Neural crest cell (in vitro differentiated cells): ENCODE measurements at places on chromosomes 7 and 10. TPM values are rescaled to one million over a fixed set of nuclear protein-coding genes. Genes with fewer than 3 reads are reported as not detected.

LRRC17 gene
- total RNA-seq: 34.9 and 35.8 TPM in 2 replicates

SLC25A13 gene
- 68.3 and 72.3 TPM in 2 replicates for total RNA-seq

PDE1C gene
- 0.26 and 1.1 TPM in 2 replicates for total RNA-seq

SPDYE3 gene
- total RNA-seq: not detected in 2 replicates

VIPR2 gene
- 0.09 and 0.16 TPM in 2 replicates for total RNA-seq

TMEM139 gene
- total RNA-seq: 0.61 and 0.91 TPM in 2 replicates

TMEM236 gene
- 0.05 TPM in 1 of 2 replicates, not detected in the other for total RNA-seq

HECW1 gene
- 2.8 and 3.6 TPM in 2 replicates for total RNA-seq

CRYGN gene
- 0.16 and 0.32 TPM in 2 replicates for total RNA-seq

KCNMA1 gene
- total RNA-seq: 0.93 and 1.7 TPM in 2 replicates

DNA sequence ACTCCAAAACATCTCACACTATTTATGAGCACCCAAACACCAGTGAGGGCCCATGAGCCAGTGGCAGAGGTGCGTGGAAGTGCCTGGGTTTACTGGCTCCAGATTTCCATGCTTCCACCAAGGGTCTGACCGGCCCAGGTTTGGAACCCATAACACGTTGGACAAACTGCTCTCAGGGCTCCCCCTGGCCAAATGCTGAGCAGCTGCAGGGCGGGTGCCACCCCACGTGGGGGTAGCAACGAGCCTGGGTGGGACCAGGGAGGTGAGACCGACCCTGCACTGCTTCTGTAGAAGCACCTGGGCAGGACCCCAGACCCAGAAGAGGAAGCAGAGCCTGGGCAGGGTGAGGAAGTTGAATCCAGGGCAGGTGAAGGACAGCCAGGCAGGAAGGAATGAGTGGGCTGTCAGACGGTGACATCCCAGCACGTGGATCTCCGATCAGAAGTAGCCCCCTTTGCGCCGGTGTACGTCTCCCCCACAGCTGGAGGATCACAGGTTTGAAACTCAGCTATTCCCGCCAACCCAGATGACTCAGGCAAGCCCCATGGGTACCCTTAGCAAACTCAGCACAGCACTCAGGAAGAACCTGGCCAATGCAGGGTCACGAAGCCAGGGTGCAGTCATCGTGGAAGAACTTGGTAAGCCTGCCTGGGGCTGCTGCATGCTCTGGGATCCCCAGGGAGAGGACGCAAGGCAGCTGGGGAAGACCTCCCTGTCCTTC, 100.4 kb upstream of the DDC start:
- DNase-seq: no peak

DNA sequence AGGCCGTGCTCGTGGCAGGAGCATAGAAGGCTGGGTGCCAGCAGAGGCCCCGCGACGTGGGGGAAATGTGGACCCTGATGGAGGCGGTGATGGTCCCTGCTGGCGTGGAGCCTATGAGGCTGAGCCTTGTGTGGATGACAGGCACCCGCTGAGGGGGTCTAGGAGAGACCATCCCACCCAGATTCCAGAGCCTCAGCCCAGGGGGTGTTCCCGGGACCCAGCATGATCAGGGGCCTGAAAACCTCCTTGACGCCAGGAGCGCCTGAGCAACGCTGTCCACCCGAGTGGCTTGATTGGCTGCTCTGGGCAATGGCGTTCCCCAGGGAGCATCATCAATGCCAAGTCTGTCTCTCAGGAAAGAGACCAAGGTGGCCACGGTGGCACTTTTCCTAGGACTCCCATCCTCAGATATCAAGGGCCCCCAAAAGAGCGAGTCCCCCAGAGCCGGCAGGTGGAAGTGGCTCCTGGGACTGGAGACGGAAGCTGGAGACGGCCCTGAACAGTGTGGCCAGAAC, 61.1 kb downstream of the PWWP2B start:
- DNase-seq: no peak

- DNase-seq: no peak
Measured at GRCh38 chr7:149599636-149600206, 102.1 kb upstream of the ZNF746 start.

- DNase-seq: no peak
Measured at GRCh38 chr10:89553064-89553734, 17.8 kb upstream of the SLC16A12 start.

DNA sequence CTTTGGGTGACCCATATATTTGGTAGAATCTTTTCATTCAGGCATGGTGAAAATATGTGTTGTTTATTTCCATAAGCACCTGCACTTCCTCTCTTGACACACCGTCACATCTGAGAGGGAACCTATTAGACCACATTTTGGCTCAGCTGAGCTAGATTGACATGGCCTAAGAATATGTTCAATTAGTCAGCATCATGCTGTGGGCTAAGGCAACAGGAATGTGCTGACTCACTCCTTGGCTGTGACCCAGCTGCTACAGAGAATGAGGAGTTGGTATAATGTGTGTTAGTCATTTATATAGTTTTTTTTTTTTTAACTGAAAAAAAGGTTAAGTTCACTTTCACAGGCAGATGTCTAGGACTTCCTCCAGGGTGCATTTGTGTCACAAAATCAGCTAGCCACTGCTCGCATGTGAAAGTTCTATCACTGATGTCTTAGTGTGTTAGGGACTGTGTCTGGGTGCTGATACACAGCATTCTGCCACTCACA, 180.6 kb downstream of the SEMA3E start:
- DNase-seq: no peak

DNA sequence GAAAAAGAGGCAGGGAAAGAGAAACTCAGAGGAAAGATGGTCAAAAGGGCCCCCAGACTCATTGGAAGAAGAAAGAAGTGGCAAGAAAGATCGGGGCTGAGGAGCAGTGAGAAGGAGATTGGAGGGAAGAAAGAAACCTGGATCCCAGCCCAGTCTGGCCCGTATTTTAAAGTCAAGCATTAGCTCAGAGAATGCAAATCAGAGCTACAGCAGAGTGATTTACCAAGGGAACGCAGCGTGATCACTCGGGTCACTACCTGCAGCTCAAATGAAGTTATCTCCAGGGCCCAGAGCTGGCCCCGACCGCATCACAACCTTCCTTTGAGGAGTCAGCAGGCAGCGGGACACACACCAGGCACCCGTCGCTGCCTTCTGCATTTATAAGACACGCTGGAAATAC, 72.8 kb downstream of the CARD11 start:
- no peak for DNase-seq

DNA sequence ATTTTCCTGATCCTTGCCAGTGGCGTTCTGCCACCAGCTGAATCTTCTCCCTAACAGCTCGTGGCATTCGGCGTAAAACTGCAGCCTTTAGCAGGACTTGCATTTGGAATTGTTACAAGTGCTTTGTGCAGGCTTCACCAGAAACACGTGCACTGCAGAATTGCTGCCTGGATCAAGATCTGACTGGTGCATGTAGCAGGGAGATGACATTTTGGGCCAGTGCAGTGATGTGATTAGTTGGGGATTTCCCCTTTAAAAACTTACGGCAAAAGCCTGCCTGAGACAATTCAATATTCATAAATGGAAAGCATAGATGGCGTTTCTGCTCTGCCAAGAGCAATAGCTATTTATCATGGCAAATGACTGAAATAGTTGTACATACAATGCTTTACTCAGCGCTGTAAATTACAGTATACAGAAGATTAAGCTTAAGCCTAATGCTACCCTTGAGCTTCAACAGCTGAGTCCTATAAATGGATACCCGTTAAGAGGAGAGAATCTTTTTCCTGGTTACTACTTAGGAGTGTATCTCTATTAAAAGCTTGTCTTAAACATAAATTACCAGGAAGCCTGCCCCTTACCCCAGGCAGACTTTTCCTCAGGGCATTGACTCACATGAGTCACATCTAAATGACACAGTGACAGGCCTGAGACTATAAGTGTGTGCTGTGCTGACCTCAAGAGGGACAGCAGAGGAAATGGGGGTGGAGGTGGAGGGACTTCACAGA, 106.3 kb downstream of the ATXN7L1 start:
- DNase-seq: no peak

GRCh38 chr7:20721086-20721810, 65.4 kb downstream of the SP8 start:
- DNase-seq: no peak

DNA sequence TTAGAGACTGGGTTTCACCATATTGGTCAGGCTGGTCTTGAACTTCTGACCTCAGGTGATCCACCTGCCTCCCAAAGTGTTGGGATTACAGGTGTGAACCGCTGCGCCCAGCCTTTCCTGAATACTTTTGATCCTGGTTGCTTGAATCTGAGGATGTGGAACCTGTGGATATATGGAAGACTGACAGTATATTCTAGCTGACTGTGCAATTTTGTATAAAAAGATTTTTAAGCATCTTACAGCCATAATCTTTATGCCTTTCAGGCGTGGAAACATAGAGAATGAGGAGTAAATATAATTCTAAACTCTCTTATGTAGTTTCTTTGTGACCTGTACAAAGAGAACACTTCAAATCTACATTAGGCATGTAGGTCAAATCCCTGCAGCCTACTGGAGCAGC, 16.2 kb downstream of the TSPAN14 start:
- DNase-seq: no peak

DNA sequence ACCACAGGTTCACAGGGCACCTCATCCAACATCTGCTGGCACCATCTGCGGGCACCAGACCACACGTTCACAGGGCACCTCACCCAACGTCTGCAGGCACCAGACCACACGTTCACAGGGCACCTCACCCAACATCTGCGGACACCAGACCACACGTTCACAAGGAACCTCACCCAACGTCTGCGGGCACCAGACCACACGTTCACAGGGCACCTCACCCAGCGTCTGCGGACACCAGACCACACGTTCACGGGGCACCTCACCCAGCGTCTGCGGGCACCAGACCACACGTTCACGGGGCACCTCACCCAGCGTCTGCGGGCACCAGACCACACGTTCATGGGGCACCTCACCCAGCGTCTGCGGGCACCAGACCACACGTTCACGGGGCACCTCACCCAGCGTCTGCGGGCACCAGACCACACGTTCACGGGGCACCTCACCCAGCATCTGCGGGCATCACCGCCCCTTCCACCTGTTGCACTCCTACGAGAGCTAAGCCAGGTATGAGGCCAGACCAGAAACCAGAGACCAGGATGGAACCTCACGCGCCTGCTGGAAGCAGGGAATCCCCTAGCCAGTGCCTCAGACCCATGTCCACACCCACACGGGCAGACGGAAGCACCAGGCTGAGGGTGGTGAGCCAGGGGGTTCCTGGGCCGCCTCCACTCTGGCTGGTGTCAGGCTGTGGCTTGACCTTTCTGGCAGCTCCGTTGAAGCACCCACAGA, 182.8 kb downstream of the MAD1L1 start:
- no peak for DNase-seq

GRCh38 chr7:115183431-115184057, 261.6 kb downstream of the MDFIC start:
- DNase-seq: no peak

DNA sequence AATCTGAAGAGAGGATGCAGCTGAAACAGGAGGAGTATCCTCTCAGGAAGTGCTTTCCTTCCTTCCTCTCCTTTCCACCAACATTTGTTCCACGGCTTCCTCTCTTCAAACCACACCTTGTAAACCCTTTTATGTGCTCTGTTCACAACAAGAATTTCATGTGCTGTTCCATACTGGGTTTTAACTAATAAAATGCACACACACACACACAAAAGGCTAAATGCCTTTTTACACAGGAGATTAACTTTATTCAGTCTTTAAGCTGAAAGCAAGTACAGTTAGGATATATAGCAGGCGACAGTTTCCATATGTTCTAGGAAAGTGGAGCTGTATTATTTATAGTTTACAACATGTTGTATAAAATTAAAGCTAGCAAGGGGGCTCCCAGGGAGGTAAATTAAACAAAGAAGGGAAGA, 106.7 kb downstream of the REEP3 start:
- no peak for DNase-seq

- DNase-seq: no peak
Measured at GRCh38 chr7:39656415-39656814, 33.0 kb downstream of the RALA start.

GRCh38 chr7:2111568-2111967, 121.2 kb downstream of the MAD1L1 start:
- no peak for DNase-seq

DNA sequence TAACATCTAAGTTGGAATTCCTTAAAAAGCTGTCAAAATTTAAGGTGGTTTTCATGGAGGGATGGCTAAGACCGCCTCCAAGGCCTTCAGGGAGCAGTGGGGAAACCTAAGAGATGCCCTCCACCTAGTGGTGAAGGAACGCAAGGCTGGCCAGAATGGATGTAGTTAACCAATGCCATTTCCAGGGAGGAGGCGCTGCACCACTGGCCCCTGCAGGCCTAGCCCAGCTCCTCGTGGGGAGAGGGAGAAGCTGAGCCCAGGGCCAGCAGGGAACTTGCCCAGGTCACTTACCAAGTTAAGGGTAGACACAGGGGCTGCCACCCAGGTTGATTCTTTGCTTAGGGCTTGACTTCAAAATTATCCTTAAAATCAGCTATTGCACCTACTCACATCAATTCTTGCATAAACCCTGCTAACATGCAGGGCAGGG, 32.0 kb downstream of the FIGNL1 start:
- peak; percentile 73 for DNase-seq

GRCh38 chr10:124906551-124907001, 35.3 kb upstream of the ZRANB1 start:
- no peak for DNase-seq

GRCh38 chr7:1675036-1675671, 5.1 kb downstream of the ELFN1 start:
- no peak for DNase-seq

- no peak for DNase-seq
Measured at GRCh38 chr7:100211342-100211780, 8.4 kb upstream of the PVRIG start.

DNA sequence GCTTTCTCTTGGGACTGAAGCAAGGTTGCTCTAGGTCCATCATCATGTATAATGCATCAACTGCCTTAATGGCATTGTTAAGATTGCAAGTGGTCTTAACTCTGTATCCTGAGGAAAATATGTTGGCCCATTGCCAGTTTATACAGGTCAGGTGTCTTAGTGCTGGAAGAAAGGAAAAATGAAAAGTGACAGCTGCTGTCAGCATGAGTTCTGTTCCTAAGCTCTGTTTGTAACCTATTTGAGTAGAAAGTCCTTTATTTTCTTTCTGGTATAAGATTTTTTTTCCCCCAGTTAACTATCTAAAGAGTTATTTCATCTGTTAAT, 127.2 kb downstream of the SRI start:
- DNase-seq: no peak

DNA sequence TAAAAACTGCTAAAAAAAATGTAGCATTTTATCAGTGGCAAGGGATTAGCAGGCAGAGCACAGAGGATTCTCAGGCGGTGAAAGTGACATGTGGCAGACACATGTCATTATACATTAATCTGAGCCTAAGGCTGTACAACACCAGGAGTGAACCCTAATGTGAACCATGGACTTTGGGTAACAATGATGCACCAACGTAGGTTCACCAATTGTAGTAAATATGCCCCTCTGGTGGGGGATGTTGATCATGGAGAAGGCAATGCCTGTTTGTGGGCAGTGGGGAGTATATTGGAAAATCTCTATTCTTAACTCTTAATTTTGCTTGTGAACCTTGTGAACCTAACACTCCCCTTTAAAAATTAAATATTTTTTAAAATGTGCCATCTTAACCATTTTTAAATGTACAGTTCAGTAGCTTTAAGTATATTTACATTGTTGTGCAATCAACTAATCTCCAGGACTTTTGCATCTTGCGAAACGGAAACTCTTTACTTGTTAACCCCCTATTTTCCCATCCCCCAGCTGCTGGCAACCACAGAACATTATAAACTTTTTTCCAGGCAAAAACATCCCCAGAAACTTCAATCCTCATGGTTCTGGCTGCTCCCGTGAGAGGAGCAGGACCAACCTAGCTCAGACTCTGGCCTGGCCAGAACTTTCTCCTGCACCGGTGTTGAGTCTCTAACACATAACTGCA, 29.9 kb downstream of the LRRC20 start:
- no peak for DNase-seq

GRCh38 chr7:7565746-7566650, 686 bp upstream of the MIOS start:
- no peak for DNase-seq
